CD4-positive, alpha-beta T cell treated with Interleukin-21 for 1 hour (primary cell): ENCODE measurements at places on chromosomes 11 and 22.
A peak's percentile ranks its signal among the peaks of the same experiment; 100 is the strongest.

- no peak for DNase-seq
Observed at GRCh38 chr11:132237781-132238180, 867.4 kb downstream of the NTM start.

GRCh38 chr11:26297189-26297975 lies 34.5 kb upstream of the ANO3 start:
- no peak for DNase-seq

DNA sequence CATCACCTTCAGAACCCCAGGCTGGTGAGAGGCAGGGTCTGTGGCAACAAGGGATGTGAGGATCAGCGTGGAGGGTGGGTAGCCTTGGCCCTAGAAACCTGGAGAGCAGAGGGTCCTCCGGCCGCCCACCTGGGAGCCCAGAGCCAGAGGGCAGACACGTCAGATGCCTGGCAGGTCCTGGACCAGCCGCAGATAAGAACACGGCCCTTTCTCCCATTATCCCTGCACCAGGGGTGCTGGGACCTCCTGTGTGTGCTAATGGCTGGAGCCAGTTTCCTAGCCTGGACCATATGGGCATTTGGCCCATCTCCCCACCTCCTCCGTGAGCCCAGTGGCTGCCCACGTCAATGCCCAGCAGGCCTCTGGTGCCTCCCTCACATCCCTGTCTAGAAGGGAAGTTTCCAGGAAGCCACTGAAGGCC lies 88.4 kb downstream of the MORC2 start:
- no peak for DNase-seq

DNA sequence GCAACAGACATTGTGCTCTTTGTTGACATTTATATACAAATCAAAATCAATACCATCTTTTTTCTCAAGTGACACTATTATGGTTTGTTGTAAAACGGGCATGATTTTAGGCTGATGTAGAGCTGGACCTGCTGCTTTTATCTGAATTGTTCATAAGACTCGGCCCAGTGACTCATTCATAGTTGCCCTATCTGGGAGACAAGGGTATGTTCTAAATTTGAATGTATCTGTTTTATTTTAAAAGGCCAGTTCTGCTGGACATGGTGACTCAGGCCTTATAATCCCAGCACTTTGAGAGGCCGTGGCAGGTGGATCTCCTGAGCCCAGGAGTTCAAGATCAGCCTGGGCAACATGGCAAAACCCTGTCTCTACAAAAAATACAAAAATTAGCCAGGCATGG lies 39.3 kb downstream of the CEP295 start:
- DNase-seq, result no peak

GRCh38 chr11:77303328-77303727 lies 1.8 kb upstream of the GDPD4 start:
- no peak for DNase-seq

DNA sequence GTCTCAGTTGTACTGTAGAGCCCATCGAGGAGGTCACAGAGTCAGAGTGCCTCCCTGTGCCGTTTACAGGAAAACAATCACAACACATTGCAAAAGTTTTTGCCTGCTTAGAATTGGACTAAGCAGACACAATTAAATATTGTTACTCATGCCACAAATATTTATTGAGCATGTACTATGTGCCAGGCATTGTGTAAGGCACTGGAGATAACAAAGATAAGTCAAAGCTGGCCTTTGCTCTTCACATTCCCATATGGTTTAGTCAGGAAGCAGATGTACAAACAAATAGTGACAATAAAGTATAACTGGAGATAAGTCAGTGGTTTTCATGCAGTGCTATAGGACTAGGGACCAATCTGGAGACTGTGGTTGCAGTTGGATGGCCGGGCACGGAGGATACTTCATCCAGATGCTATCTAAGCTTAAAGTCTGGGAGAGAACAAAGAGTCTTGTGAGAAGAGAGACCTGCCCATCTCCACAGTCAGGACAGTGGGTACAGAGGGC lies 550.7 kb downstream of the INSC start:
- no peak for DNase-seq

DNA sequence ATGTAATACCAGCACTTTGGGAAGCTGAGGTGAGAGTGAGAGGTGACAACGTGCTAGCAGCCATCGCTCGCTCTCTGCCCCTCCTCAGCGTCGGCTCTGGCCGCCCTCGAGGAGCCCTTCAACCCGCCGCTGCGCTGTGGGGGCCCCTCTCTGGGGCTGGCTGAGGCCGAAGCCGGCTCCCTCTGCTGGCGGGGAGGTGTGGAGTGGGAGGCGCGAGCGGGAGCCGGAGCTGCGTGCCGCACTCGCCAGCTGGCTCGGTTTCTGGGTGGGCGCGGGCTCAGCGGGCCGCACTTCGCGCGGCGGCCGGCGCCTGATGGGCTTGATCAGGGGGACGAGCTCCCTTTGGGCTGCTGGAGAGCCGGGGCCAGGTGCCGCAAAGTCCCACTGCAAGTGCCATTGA lies 98.9 kb upstream of the UBASH3B start:
- DNase-seq, result peak; percentile 23

DNA sequence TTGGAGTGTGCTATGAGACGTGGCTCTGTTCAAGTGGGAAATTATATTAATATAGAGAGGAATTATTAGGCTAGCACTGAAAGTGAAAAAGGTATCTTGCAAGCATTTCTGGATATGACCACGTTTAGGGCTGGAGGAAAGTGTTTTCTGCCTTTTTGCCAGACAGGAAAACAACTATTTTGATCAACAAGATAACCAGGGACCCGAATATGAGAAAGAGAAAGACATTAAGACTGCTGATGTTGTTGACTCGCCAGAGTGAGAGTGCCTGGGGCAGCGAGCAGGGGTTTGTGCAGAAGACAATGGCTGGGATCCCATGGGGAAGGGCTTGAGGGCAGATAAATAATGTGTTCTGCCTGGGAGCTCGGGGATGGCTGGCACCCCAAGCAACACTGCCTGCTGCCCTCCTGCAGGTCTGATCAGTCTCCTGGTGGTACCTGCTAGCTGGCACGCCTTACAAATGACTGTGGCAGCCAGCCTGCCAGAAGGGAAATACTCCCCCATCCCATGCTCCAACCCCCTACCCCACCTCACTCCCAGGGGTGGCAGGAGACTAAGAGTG lies 23.1 kb upstream of the CHST1 start:
- no peak for DNase-seq

- DNase-seq, result no peak
Observed at GRCh38 chr22:36009085-36009484, 19.5 kb downstream of the RBFOX2 start.

DNA sequence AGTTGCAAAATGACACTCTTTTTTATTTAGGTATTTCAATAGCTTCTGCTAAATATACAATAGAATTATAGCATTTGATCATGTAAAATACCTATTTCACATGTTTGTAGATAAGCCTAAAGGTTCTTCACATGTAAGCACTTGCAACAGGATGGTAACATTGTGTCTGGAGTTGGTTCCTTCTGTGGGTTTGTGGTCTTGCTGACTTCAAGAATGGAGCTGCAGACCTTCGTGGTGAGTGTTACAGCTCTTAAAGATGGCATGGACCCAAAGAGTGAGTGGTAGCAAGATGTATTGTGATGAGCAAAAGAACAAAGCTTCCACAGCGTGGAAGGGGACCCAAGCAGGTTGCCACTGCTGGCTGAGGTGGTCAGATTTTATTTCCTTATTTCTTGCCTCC lies 246.4 kb upstream of the PDGFD start:
- no peak for DNase-seq

DNA sequence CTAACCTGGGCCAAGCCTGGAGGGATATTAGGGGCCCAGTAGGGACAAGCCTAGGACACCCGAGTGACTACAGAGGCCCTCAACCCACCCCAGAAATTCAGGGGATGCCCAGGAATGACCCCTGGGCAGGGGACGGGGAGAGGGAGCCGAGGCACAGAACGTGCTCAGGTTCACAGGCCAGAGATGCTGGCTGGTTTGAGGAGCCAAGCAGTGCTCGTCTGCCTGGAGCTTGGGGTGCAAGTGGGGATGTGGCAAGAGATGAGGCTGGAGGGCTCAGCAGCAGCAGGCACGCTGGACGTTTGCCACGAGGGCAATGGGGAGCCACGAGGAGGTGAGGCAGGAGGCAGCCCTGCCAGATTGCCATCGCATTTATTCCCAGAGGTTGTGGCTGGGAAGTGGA lies 34.0 kb upstream of the EMID1 start:
- DNase-seq, result no peak

GRCh38 chr11:132751516-132752250 lies 780.6 kb downstream of the OPCML start:
- DNase-seq, result no peak

DNA sequence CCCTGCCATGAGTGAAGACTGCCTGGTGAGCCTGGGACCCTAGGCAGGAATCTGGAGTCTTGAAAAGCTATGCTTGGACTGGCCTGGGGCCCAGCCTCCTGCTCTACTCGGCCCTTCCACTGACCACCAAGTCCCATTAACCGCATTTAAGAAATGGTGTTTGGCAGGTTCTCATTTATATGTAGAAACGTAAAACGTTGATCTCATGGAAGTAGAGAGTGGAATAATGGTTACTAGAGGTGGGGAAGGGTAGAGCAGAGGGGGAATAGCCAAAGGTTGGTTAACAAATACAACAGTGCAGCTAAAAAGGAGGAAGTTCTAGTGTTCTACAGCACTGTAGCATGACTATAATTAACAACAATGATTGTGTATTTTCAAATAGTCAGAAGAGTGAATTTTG lies 72.9 kb upstream of the EED start:
- no peak for DNase-seq

GRCh38 chr11:133123366-133123765 lies 408.9 kb downstream of the OPCML start:
- no peak for DNase-seq

GRCh38 chr11:81192516-81192915 lies 1541.1 kb downstream of the FAM181B start:
- no peak for DNase-seq

DNA sequence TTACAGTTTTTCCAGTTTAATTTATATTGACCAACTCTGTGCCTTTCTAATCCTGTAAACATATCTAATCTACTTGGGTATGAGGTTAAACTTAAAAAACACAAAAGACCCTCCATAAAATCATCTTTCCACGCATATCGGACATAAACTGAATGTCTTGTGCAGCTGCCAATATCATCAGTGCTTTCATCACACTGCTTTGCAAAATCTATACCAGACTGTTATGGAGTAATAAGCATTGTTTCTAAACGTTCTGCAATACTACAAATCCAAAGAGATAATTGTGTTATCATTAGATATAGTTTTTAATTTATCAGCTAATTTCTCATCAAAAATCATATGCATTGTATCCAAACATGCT lies 36.1 kb upstream of the AMPD3 start:
- no peak for DNase-seq

DNA sequence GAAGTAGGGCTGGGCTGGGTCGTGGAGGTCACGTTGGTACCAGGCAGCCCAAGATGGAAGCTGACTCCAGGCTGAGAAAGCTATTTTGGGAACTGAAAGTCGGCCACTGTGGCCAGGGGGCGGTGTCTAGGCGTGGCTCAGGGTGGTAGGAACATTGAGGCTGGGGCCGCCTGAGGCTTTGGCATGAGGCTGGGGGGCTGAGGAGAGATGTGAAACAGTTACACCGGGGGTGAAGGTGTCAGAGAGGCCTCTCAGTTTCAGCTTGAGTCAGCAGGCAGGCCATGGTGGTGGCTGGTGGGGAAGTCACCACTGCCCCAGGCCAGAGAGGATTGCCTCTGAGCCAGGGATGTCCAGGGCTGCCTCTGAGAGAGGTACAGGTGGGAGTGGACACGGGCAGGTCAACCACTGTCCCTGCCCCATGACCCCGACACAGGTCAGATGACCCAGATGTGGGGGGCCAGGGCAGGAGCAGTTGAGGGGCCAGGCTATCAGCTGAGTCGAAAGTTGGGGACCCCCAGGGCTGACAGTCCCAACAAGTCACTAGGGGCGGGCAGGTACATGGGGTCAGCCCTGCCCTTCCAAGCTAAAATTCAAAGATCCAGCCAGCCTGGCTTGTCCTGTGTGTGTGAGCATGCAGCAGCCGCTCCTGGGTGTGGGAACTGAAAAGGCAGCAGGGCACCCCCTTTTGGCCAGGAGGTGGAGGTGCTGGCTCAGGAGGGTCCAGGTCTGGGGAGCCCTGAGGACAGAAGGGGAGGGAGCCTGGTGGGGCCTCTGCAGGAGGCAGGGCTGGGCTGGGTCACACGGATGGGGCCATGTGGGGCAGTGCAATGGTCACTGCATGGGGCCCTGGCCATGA lies 7.2 kb downstream of the KCNK7 start:
- peak; percentile 85 for DNase-seq

DNA sequence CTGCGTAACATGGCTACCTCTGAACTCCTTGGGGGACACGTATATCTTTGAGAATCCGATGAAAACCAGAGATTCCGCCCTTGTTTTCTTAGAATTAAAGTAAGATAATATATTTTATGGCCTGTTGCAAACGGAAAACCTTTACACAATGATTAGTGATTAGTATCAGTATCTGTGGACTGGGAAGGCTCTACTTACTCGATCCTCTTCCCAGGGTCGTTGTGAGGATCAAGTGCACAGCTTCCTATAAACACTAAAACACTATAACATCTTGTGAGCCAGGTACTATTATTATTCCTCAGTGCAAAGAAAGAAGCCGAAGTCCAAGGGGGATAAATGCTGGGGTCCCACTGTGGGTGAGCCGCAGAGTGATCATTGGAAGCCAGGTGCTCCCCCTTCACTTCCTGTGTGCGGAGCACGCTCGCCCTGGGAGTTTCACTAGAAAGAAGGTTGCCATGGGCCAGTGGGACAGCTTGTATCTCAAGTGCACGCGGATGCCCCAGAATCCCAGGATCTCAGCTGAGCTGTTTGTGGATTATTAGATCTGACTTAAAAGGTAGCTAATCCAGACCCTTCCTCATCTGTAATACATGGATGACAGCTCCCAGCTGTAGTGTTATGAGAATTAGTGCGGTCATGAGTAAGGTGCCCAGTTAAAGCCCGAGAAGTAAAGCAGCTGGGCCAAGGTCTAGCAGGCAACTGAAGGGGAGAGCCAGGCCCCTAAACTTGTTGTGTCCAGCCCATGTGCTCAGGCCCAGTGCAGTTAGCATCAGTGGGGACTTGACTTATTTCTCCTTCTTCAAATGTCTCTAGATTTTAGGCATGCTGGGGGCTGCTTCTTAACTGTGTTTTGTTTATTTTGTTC lies 839 bp downstream of the CBY1 start:
- DNase-seq, result peak; percentile 45

- no peak for DNase-seq
Observed at GRCh38 chr11:45187375-45187774, 40.9 kb downstream of the PRDM11 start.

- DNase-seq, result no peak
Observed at GRCh38 chr11:609341-609811, 6.4 kb downstream of the IRF7 start.

GRCh38 chr11:34417202-34417601 lies 21.5 kb upstream of the CAT start:
- no peak for DNase-seq

- DNase-seq, result peak; percentile 49
Observed at GRCh38 chr11:134349109-134349801, 17.5 kb downstream of the GLB1L2 start.

- no peak for DNase-seq
Observed at GRCh38 chr11:70089631-70090030, 11.5 kb downstream of the ANO1 start.
